ENCODE measurements at places on chromosomes 6 and 20. TPM values are rescaled to one million over a fixed set of nuclear protein-coding genes. Genes with fewer than 3 reads are reported as not detected.
A peak's percentile ranks its signal among the peaks of the same experiment; 100 is the strongest.

GRCh38 chr6:110949679-110950285 lies 8.7 kb upstream of the GTF3C6 start:
- H3K4me3 ChIP-seq, result no peak overlapping the region
- no peak for DNase-seq
- H3K27me3 ChIP-seq, result peaks cover 6% of the 10 kb centered on the region
- no peak overlapping the region for H3K27ac ChIP-seq
- H3K36me3 ChIP-seq, result no peaks in the 10 kb centered on the region

DNA sequence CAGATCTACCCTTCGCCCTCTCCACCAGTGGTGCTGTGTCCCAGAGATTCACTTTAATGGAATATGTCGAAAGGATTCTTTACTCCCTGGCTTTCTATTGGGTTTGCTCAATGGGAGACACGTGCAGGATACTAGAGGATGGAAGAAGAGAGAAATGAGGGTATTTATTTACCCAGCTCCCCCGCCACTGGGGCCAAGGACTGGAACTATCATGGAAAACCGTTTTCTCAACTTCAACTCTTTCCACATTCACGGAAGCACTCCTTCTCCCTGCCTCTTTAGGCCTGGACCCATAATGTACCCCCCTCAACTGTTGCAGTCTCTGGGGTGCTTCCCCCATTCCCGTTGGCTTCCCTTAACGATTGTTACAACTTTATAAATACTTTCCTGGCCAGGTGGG lies 26.6 kb upstream of the RALY start:
- DNase-seq, result no peak
- H3K4me3 ChIP-seq, result no peak overlapping the region
- H3K36me3 ChIP-seq, result no peaks in the 10 kb centered on the region
- H3K27ac ChIP-seq, result no peak overlapping the region
- H3K4me1 ChIP-seq, result no peaks in the 10 kb centered on the region
- no peaks in the 10 kb centered on the region for H3K27me3 ChIP-seq

DNA sequence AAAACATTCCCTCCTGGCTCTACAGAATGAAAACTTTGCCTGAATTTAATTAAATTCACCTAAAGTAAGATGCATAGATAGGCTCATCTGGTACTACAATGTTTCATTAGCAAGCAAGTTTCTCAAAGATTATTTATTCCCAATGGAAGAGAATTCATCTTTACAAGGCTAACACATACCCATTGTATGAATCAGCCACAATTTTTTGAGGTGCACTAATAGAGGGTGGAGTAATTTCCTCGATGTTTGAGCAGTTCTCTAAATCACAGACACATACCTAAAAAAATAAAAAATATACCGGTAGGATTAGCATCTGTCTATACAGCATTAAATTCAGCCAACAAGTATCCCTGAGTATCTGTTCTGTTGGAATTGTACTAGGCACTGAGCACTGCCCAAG lies 32.7 kb downstream of the ROS1 start:
- H3K4me3 ChIP-seq, result no peak overlapping the region
- no peak overlapping the region for H3K27ac ChIP-seq
- no peaks in the 10 kb centered on the region for H3K36me3 ChIP-seq
- H3K4me1 ChIP-seq, result no peaks in the 10 kb centered on the region

DNA sequence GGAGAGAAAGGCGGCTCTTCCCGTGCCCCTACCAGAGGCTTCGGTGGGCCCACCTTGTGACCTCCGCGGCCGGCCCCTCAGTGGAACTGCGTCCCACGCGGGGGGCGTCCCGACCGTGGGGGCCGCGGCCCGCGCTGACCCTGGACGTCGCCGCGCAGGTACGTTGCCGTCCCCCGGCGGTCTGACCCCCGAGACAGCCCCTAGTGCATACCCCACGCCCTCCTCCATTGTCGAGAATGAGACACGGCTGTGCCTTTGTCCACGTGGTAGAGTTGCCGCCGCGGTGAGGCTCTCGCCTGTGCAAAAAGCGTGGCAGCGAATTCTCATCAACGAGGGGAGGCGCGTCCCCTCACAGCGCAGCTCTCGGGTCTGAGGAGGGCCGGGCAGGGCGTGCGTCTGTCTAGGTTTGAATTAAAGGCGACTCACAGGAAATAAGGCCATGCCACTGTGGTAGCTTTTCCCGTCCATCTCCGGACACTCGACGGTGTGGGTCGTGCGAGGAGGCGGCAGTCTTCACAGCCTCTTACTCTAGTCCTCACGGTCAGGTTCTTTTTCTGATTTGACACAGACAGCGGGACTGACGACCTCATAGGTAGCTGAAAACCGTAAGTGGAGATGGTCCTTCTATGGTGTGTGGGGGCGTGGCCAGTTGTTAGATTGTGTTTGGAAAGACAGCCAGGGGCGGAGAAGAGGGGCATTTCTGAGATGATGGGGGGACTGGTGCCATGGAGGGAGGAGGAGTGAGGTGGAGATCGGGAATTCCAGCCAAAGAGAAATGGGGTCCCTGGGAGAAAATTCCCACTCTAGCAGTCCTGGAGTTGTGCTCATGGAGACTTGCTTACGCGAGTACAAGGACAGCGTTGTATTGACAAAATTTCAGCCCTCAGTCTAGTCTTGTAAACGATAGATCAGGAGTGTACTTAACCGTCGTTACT lies 580 bp downstream of the NXT1 start:
- peaks cover 34% of the 10 kb centered on the region for H3K4me1 ChIP-seq
- DNase-seq, result peak; percentile 71
- H3K36me3 ChIP-seq, result peaks cover 16% of the 10 kb centered on the region

DNA sequence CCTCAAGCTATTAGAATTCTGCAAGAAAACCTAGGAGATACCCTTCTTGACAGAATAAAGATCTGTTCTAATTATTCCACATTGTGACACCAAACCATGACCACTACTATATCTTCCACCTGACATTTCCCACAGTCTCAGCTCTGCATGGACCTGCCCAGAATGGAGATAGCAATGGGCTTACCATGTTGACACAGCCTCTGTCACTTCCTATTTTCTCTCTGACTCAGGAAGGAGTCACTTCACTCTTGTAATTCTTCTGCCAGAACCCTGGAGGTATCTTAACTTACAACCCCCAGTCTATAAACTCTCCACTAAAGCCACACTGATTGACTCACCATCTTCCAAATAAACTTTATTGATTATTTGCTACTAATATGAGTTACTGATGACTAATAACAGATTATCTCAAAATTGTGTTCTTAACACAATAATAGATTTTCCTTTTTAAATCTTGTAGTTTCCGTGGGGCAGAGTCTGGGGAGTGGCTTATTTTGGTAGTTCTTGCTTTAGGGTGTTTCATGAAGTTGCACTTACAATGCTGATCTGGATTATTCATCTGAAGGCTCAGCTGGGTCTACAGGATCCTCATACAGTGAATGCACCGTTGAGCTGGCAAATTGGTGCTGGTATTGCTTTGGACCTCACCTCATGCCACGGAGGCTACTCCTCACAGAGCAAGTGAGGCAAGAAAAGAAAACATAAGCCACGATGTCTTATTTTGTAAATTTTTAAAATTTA lies 869.9 kb downstream of the KIF16B start:
- no peak for DNase-seq
- no peak overlapping the region for H3K4me3 ChIP-seq
- no peaks in the 10 kb centered on the region for H3K27me3 ChIP-seq
- no peaks in the 10 kb centered on the region for H3K36me3 ChIP-seq

GRCh38 chr6:36853325-36853724 lies 14.1 kb upstream of the CPNE5 start:
- peaks cover 4% of the 10 kb centered on the region for H3K4me1 ChIP-seq
- DNase-seq, result no peak
- H3K27ac ChIP-seq, result no peak overlapping the region

DNA sequence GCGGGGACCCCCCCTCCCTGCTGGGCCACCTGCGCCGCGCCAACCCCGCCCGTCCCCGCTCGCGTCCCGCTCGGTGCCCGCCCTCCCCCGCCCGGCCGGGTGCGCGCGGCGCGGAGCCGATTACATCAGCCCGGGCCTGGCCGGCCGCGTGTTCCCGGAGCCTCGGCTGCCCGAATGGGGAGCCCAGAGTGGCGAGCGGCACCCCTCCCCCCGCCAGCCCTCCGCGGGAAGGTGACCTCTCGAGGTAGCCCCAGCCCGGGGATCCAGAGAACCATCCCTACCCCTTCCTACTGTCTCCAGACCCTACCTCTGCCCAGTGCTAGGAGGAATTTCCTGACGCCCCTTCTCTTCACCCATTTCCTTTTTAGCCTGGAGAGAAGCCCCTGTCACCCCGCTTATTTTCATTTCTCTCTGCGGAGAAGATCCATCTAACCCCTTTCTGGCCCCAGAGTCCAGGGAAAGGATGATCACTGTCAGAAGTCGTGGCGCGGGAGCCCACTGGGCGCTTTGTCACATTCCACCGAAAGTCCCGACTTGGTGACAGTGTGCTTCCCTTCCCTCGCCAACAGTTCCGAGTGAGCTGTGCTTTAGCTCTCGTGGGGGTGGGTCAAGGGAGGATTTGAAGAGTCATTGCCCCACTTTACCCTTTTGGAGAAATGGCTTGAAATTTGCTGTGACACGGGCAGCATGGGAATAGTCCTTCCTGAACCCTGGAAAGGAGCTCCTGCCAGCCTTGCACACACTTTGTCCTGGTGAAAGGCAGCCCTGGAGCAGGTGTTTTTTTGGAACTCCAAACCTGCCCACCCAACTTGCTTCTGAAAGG lies 2.1 kb downstream of the VEGFA start:
- peaks cover 3% of the 10 kb centered on the region for H3K36me3 ChIP-seq
- peak overlapping the region; percentile 85 for H3K27ac ChIP-seq
- H3K4me1 ChIP-seq, result peaks cover 48% of the 10 kb centered on the region
- DNase-seq, result peak; percentile 57
- no peaks in the 10 kb centered on the region for H3K27me3 ChIP-seq

DNA sequence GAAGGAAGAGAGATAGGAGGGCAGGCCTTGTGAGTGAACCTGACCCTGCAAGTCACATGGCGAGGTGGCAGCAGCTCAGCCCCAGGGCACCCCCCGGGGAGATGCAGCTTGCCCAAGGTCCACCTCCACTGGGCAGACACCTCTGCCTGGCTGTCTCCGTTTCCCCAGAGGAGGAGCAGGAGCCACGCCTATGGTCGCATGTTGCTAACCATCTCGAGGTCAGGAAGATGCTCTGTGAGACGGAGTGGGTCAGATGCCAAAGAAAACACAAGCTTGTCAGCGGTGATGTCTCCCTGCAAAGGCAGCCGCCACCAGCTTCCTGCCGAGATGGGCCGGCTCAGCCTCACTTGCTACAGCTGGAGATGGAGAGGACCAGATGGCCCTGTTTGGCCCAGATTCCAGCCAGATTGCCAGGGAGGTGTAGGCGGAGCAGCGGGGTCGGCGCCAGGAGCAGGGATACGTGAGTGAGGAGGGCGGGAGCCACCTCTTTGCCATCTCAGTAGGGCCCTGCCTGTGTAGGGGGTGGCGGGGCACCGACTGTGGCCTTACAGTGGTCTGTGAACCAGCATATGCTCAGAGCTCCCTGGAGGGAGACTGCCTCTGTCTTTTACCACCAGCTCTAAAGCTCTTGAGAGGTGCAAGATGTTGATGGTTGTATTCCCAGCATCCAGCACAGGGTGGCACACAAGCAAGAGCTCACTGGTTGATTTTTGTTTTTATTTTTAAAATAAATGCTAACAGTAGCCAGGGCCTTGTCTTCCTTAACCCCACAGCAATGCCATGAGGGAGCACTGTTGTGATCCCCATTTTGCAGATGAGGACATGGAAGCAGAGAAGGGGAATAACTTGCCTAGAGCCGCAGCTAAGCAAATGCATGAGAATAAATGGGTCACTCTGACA lies 42.9 kb upstream of the FAM83D start:
- H3K4me3 ChIP-seq, result no peak overlapping the region
- H3K27ac ChIP-seq, result peak overlapping the region; percentile 75
- H3K27me3 ChIP-seq, result no peaks in the 10 kb centered on the region
- DNase-seq, result no peak

- no peak for DNase-seq
- peaks cover 26% of the 10 kb centered on the region for H3K27me3 ChIP-seq
- H3K4me1 ChIP-seq, result no peaks in the 10 kb centered on the region
- no peaks in the 10 kb centered on the region for H3K36me3 ChIP-seq
- no peak overlapping the region for H3K27ac ChIP-seq
Measured at GRCh38 chr20:2421247-2421646, 40.5 kb downstream of the TGM6 start.

DNA sequence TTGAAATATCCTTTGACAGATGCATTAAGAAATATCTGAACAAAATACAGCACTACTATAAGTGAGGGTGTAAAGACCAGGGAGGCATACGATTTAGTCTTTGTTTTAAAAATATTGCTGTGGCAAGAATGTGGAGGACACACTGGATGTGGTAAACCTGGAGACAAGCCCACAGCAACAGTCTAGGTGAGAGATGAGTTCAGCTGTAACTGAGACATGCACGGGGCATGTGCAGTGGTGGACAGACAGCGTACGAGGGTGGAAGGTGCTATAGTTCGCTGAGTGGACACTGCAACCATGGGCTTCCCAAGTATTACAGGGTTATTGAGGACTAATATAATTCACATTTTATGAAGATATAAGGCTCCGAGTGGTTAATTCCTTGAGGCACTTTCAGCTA lies 1.8 kb downstream of the NANP start:
- peaks cover 31% of the 10 kb centered on the region for H3K4me1 ChIP-seq
- peak overlapping the region; percentile 67 for H3K27ac ChIP-seq
- H3K4me3 ChIP-seq, result peak overlapping the region; percentile 87
- peaks cover 4% of the 10 kb centered on the region for H3K36me3 ChIP-seq
- no peaks in the 10 kb centered on the region for H3K27me3 ChIP-seq

DNA sequence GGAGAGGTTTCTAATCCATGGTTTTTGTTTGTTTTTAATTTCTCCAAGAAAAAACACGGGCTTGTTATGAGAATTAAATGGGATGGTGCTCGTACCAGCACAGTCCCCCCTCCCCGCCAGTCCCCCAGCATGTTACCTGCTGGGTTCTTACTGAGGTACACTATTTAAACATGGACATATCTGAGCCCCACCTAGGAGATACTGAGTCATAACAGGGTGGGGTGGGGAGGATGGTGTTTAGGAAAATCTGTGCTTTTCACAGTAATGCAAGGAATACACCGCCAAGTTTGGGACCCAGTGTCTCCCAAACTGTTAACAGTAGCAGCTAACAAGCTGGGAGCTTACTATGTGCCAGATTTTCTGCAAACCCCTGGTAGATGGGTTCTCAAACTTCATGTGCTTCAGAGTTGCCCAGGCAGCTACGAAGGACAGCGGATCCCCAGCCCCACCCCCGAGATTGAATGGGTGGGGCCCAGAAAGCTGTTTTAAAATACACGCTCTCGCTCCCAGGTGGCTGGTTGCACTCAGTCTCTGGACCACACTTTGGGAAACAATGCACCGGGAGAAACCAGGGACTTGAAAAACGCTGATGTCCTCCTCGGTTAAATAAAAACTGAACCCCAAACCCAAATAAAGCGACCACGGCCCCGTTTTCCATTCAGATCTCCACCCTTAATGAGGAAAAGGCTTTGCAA lies 995 bp downstream of the ZFP64 start:
- peak overlapping the region; percentile 95 for H3K4me3 ChIP-seq
- peak; percentile 46 for DNase-seq
- peaks cover 6% of the 10 kb centered on the region for H3K36me3 ChIP-seq
- peaks cover 23% of the 10 kb centered on the region for H3K4me1 ChIP-seq
- H3K27me3 ChIP-seq, result no peaks in the 10 kb centered on the region
- peak overlapping the region; percentile 95 for H3K27ac ChIP-seq

Gene TINAG
- total RNA-seq, result not detected

Gene GSTA1
- not detected for total RNA-seq

Gene RNASET2
- total RNA-seq, result 84.3 TPM

Gene C6orf132
- 0.02 TPM for total RNA-seq
